ENCODE measurements at places on chromosomes 5 and 9.

GRCh38 chr5:158064334-158065123 is 205.6 kb upstream of the CLINT1 start:
- no peak for DNase-seq

- no peak for DNase-seq
These were observed 711 bp downstream of the IRX1 start for GRCh38 chr5:3596261-3596825.

DNA sequence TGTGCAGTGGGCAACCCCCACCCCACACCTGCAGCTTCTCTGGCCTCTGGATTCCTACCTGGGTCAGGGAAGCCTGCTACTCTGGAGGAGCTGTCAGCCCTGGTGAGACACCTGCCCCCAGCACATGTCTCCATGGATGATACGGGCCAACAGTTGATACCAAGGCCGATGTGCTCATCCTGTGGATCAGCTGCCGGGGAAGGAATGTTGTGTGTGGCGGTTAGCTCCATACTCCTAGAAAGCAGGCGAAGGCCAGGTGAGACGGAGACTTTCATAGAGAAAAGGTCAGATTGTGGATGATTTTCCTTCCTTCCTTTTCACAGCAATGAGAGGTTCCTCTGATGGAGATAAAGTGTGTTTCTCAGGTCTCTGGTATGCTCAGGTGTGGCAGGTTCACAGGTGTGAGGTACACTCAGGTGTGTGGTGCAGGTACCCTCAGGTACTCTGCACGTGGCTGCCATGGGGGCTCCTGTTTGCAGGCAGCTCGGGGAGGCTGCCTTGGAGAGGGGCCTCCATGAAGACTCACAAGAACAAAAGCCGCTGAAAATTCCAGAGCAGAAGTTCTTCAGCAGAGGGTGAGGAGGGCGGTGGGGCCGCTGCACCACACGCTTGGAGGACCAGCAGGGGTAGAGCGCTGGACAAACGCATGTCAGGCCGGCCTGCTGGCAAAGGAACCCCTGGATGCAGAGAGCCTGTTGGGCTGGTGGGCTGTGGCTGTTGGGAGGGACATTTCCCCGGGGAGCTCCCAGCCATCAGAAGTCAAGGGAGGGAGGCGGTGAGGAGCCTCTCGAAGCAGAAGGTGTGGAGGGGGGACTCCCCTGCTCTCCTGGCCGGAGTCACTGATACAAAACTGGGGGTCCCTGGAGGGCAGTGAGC is 5.1 kb upstream of the AHRR start:
- DNase-seq, result no peak

DNA sequence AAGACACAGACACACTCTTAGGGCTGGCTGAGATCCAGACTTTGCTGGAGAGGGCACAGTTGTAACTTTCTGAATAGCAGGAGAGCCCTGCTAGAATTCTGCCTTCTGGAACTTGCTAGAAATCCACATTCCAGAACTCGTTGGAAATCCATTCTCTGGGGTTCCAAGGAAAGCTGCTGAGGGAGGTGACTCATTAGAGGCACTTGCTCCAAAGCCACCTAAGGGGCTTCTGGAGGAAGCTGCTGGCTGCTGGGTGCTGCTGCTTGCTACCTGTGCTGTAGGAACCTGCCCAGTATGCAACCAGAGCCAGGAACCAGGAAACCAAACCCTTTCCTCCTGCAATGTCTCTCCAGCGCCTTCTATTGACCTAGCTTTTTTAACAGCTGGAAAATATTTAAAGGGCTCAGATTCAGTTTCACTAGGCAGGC is 4.1 kb upstream of the TLE4 start:
- no peak for DNase-seq

DNA sequence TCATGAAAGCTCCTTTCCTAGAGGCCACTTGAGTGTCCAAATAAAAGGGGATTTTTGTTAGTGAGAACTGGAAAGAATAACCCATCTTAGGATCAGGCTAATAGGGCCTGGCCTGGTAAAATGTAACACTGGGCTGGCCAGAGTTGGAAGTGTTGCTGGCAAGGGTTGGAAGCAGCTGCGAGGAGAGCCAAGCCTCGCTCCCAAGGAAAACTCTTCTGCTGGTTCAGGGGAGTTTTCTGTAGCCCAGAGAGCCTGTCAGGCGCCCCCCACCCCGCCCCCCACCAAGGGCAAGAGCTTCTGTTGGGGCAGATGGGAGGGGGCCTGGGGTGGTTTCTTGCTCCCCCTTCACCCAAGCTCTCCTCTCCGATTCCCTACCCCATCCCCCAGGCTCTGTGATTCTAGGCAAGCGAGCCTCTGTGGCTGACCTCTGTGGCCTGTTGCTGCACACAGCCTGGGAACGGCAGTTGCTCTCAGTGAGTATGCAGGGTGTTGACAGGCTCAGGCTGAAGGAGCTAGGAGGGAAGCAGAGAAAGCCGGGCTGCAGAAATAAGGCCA is 547.8 kb downstream of the CCDC171 start:
- no peak for DNase-seq

GRCh38 chr9:128565578-128565977 is 13.2 kb downstream of the SPTAN1 start:
- no peak for DNase-seq

GRCh38 chr5:151264113-151264512 is 11.1 kb downstream of the GM2A start:
- DNase-seq, result no peak

GRCh38 chr9:89323390-89323789 is 5.1 kb downstream of the SECISBP2 start:
- no peak for DNase-seq

DNA sequence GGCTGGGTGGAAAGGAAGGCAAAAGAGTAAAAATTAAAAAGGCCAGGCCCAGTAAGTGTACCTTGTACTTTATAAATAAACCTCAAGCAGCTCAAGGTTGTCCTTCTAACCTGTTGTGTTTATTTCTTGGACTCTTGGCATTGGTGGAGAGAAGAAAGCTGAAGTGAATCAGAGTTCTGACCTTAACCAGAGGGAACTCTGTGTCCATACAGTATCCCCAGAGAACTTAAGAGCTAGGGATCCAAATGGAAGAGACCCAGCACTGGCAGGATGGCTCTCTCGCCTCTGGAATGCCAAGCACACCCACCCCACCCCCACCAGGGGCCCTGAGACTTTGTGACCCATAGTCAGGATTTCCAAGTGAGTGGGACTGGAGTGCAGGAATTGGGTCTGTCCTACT is 14.2 kb downstream of the NUDT2 start:
- no peak for DNase-seq

DNA sequence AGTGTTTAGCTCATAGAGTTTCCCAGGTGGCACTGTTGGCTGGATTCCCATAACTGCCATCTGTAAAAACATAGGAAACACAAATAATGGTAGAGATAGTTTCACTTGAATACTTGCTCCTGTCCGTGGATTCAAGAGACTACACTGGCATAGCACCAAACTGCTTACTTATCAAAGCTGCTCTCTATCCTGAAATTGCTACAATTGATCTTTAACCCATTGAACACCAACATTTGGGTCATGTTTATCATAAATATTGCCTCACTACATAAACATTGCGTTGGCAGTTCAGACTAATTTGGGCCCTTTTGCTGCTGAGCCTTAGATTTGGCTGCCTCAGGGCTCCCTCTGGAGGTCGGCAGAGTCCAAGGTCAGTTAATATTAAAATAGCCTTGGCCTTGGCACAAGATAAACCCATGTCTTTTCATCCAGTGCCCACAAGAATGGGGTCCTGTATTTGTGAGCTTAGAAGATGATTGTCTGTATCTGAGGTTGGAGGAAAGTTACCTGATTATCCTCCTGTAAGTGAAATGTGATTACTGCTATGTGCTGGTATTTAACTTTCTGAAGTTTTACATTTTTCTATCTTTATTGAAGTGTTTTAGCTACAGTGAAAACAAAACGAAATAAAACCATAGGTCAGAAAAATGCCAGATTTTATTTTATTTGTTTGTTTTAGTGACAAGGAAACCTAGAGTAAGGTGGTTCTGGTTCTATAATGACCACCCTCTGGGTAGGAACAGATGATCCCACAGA is 4.0 kb upstream of the RANBP3L start:
- DNase-seq, result no peak

GRCh38 chr9:132698989-132699388 is 28.7 kb downstream of the GTF3C4 start:
- DNase-seq, result no peak

GRCh38 chr5:170380361-170380951 is 8.7 kb downstream of the KCNMB1 start:
- DNase-seq, result no peak

DNA sequence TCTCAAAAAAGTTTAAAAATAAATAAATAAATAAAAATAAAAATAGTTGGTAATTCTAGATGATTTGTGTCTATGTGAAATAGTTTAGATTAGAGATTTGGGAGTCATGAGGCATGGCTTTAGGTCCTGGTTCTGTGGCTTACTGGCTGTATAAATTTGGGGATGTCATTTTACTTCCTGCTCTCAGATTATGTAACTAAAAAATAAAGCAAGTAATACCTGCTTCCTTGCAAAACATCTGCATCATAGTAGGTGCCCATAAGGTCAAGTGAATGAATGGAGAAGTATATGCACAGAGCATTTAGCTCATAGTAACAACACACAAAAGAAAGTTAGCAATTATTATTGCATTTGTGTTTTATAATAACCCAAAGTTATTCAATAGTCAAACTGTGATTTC is 287.7 kb upstream of the TLE4 start:
- DNase-seq, result no peak

DNA sequence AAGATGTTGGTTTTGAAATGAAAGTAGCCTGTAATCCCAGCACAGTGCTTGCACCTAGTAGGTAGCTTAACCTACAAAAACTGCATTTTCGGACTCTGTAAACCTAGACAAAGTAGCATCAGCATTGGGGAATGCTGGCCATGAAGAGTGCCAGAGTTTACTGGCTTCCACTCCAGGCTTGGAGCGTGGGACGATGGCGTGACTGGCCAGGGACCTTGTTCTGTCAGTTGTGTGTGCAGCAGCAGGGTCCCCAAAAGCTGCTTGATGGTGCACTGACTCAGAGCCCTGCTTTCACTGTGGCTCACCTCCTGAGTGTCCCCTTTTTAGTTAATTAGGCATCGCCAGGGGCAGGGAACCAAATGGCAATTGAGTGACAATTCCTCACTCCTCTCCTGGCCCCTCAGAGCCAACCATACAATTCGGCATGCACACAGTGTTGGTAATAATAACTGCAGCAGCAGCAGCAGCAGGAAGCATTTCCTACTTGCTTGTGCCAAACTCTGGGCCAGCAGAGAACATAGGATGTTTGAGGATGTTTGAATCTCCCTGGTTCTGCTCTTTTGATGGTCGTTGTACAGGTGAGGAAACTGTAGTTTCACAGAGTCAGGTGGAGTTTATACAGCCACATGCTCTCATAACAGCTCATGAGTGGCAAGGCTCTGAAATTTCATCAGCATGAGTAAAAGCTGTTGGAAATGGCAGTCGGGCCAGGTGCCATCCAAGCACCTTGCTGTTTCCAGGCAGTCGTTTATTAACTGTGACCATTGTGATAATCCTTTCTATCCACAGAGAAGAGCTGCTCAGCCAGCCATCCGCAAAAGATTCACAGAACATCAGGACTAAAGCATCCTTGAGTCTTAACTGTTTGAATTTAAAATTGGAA is 4.2 kb downstream of the UBE2QL1 start:
- no peak for DNase-seq

DNA sequence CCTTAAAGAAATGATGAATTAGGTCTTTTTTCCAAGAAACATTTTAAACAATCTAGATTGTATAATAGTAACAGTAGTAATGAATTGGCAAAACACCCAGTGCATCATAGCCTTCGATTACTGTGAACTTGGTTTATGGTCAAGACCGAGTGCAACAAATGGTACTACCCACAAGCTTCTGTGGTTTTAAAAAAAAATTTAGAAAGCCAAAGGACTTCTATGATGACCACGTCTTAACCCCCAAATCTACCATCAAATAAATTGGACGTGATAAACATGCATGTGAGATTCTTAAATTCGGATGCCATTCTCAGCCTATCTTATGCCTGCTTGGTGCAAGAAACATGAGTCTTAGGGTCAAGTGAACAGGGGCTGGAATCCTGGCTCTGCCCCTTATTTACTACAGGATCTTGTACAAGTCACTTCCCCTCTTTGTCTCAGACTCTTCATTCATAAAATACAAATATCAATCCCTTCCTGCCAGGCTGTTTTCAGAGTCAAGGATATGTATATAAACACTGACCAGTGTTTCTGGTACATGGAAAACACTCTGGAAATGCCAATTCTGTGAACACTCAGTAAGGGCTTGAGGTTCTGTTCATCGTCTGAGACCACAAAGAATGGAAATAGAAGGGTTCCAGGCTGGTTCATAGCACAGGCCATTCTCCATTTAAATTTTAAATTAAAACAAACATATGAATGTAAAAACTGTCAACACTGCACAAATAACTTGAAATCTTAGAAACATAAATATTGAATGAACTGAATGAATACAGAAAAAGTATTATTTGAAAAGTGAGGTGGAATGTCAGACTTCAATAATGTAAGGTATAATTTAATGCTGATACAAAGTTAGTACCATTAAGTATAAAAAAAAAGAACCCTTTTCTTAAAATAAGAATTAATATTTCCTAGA is 107.8 kb downstream of the NR6A1 start:
- no peak for DNase-seq

DNA sequence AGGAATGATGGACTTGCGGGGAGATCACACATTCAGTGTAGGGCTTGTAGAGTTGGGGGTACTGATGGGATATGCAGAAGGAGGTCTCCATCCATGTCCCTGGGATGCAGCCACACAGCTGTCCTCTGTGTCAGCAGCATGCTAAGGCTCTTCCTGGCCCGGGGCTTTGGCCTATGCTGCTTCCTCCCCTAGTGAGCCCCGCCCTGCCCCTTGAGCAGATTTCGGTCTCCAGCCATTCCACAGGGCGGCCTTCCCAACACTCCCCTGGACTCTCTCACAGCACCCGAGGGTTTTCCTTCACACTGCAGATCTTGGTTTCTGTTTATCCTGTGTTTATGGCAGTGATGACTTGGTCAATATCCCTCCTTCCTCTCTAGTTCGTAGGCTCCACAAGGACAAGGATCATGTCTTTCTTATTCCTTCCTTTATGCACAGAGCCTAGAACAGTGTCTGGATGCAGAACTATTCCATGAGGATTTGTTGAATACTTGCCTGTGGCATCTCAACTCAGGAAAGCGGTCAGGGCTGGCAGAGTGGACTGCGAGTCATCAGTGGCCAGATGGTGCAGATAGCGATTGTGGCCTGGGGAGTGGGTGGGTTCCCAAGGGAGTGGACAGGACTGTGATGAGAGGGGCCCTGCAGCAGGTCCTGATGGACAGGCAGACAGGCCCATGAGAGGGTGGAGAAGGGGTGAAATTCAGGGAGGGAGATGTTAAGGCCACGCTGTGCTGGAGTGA is 114.2 kb downstream of the RGS3 start:
- DNase-seq, result no peak

- DNase-seq, result no peak
These were observed 610.4 kb downstream of the ELAVL2 start for GRCh38 chr9:23215688-23216087.

Measured in stimulated activated CD8-positive, alpha-beta memory T cell treated with anti-CD3 and anti-CD28 coated beads, Interleukin-12 subunit alpha, Interleukin-12 subunit beta, amount 100 ng/mL, for 4 hours (primary cell).